ENCODE measurements at places on chromosomes 11 and 22. TPM values are rescaled to one million over a fixed set of nuclear protein-coding genes. Genes with fewer than 3 reads are reported as not detected.

SEPTIN3 gene
- total RNA-seq, result not detected

ANGPTL5 gene
- not detected for total RNA-seq

SSTR3 gene
- total RNA-seq, result under 0.01 TPM

SEPTIN5 gene
- 4.7 TPM for total RNA-seq

GLYATL1 gene
- under 0.01 TPM for total RNA-seq

GPHA2 gene
- total RNA-seq, result not detected

PKNOX2 gene
- not detected for total RNA-seq

CD248 gene
- total RNA-seq, result 0.24 TPM

C11orf65 gene
- total RNA-seq, result 1.2 TPM

SHANK2 gene
- 9.6 TPM for total RNA-seq

HARBI1 gene
- total RNA-seq, result 3.9 TPM

TSSK2 gene
- not detected for total RNA-seq

KCNK4 gene
- not detected for total RNA-seq

TRIM29 gene
- 512 TPM for total RNA-seq

MRPL16 gene
- 27.7 TPM for total RNA-seq

APOBEC3F gene
- 5.3 TPM for total RNA-seq

DDTL gene
- 0.43 TPM for total RNA-seq

SLC39A13 gene
- 29.4 TPM for total RNA-seq

HEPHL1 gene
- 2.2 TPM for total RNA-seq

SCN4B gene
- total RNA-seq, result 0.43 TPM

TUB gene
- 0.21 TPM for total RNA-seq

RASD2 gene
- total RNA-seq, result 0.43 TPM

FAM181B gene
- total RNA-seq, result 3.2 TPM

PDGFD gene
- 0.48 TPM for total RNA-seq

ZBTB44 gene
- total RNA-seq, result 38.4 TPM

EXPH5 gene
- total RNA-seq, result 11.7 TPM

PATE4 gene
- total RNA-seq, result not detected

SYT7 gene
- 17.6 TPM for total RNA-seq

EHF gene
- total RNA-seq, result 296 TPM

OR8D1 gene
- not detected for total RNA-seq

STK33 gene
- total RNA-seq, result 3.6 TPM

TOM1 gene
- total RNA-seq, result 29.6 TPM

PVALB gene
- total RNA-seq, result not detected

C11orf24 gene
- total RNA-seq, result 31.8 TPM

FXYD2 gene
- 59.8 TPM for total RNA-seq

GRAMD1B gene
- total RNA-seq, result 0.96 TPM

CSF2RB gene
- total RNA-seq, result not detected

ABCG4 gene
- not detected for total RNA-seq

OR56A5 gene
- total RNA-seq, result not detected

C22orf42 gene
- total RNA-seq, result not detected
